Astrocyte (in vitro differentiated cells and primary cell): ENCODE measurements at places on chromosomes 11 and 22. TPM values are rescaled to one million over a fixed set of nuclear protein-coding genes. Genes with fewer than 3 reads are reported as not detected.

The FAM111B gene
- total RNA-seq = 0.72 and 0.95 TPM in 2 replicates

DNA sequence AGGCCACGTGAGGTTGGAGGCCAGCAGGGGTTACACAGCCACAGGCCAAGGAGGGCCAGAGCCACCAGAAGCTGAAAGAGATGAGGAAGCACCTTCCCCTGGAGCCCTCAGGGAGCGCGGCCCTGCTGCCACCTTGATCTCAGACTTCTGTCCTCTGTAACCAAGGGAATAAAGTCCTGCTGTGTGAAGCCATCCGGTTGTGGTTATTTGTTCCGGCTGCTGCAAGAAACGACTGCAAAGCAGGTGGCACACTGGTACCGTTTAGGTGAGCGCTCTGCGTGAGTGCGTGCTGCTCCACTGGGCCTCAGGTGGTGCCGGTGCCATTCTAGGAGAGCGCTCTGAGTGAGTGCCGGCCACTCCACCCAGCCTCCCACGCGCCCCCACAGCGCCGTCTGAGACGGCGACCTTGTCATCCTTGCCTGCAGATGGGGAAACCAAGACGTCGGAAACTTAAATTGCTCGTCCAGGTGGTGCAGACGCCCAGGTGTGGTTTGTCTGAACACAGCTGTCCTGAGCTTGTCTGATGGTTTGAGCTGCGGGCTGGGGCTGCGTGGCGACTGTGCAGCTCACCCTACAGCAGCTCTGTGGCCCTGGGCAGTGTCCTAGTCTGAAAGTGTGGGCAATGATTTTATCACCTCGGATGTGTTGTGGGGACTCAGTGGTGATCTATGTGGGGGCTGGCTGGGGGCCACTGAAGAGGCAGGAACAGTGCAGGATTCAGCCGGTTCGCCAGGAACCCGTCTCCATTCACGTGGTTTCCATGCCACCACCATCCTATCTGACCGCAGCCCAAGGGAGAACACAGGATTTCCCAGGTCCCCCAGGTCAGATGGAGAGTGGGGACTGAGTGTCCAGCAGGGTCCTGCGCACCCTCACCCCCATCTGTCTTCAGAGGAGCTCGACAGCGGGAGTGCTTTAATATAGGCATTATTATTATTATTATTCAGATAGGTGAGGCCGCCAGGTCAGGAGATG lies 4.6 kb upstream of the MRGPRG start:
- no peak for DNase-seq

DNA sequence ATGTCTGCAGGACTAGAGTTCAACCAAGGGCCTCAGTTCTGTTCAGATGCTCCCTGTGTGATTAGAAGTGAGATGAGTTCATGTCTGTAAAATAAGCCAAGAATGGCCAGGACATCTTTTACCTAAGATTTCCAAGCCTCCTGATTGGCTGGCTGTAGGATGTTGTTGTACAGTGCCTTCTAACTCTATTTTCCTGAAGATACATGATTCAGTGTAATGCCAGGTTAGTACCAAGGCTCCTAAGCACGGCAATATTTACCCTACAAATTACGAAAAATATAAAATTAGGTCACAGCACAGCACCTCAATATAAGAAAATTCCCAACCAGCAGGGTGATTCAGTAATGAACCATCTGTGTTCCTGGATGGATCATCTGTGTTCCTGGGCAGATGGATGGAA lies 140.0 kb upstream of the MTMR2 start:
- DNase-seq = no peak

GRCh38 chr11:67648796-67649613 lies 1.5 kb downstream of the ACY3 start:
- no peak for DNase-seq

The PHLDA2 gene
- total RNA-seq = 78.8 and 80.8 TPM in 2 replicates

DNA sequence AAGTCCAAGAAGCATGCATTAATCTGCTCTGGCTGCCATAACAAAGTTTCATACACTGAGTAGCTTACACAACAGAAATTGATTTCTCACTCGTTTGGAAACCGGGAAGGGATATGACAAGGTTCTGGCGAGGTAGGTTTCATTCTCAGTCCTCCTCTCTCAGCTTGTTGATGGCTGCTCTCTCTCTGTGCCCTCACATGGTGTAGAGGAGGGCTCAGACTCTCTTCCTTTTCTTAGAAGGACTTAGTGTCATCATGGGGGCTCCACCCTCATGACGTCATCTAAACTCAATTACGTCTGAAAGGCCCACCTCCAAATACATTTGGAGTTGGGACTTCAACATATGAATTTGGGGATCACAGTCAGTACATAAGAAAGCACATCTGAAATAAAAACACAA lies 18.6 kb downstream of the GLYATL1 start:
- DNase-seq = no peak
